ENCODE measurements at places on chromosomes 7 and 10.
A peak's percentile ranks its signal among the peaks of the same experiment; 100 is the strongest.

GRCh38 chr10:33055625-33056024, 97.6 kb upstream of the ITGB1 start:
- DNase-seq: no peak

DNA sequence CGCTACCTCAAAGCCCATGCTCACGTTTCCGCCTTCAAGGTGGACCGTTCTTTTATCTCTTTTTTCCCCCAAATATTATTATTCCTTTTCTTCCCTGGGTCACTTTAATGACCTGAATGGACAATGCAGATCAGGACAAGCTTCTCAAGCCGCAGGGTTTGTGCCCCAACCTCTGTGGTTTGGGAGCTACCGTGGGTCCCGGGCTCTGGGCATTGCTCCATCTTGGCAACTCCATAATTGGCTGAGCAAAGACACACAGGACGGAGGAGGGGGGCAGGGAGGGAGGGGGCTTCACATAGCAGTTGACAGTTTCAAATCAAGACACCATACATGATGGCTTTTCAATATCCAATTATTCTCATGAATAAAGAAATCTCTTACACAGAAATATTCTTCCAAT, 308.1 kb upstream of the FZD8 start:
- no peak for DNase-seq

DNA sequence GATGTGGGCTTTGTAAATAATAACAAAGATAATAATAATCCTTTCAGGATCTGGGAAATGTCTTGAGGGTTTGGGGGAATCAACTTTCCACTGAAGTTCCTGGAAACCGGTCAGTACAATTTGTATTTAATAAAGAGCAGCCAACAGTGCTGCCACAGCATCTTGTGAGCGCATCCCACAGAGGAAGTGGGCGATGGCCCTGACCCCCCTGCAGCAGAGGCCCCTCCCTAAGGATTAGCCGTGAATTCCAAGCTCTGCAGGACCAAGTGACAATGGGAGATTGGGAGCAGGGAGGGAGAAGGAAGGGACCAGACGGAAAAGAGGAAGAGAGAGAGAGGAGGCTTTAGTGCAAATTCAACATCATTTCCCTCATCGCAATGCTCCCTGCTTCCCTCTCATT, 349.2 kb downstream of the RNLS start:
- DNase-seq: no peak

- no peak for DNase-seq
Observed at GRCh38 chr10:114631666-114632417, 26.2 kb downstream of the ABLIM1 start.

- DNase-seq: no peak
Observed at GRCh38 chr10:107443813-107444212, 279.3 kb upstream of the SORCS1 start.

- no peak for DNase-seq
Observed at GRCh38 chr7:23109470-23109869, 3.9 kb downstream of the KLHL7 start.

- peak; percentile 37 for DNase-seq
Observed at GRCh38 chr10:63415640-63416244, 50.0 kb downstream of the JMJD1C start.

DNA sequence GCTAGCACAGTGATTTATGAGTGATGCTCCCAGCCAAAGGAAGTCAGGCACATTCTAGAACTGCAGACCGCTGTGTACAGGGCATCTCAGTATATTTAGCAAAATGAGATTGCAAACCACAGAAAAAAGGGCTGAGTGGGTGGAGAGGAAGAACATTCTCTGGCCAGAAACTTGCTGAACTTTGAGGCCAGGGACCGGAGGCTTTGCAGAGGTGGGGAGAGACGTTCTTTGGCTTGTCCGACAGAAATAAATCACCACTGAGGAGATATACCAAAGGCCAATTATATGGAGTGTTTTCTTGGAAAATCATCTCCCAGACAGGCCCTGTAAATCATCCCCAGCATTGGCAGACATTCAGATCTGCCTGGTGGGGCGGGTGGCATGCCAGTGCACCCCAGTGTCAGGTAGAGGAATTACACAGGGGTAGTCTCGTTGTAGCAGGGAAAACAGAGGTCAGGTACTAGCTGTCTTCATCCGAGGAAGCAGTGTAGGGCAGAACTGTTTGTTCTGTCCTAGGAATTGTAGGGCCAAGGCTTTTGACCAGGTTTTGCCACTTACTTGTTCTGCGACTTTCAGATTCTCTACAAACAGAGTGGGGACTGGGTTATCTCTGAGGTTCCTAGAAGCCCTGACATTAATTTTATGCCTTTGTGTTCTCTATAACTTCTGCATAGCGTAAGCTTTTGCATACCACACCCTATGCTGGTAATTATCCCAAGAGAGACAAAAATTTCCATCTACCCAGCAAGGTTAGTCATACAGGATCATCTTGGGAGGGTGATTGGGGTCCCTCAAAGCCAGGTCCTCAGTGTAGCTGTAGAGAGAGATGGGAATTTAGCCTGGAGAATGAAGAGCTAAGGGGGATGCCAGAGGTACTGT, 655.6 kb downstream of the LRMDA start:
- no peak for DNase-seq

- DNase-seq: no peak
Observed at GRCh38 chr10:61888744-61889143, 12.8 kb upstream of the ARID5B start.

Measured in cerebellar cortex (tissue), 1 donor.